ENCODE measurements at places on chromosomes 4 and X. TPM values are rescaled to one million over a fixed set of nuclear protein-coding genes. Genes with fewer than 3 reads are reported as not detected.

The CCSER1 gene
- 0.80 TPM for total RNA-seq

- DNase-seq, result no peak
Measured at GRCh38 chr4:6191448-6192130, 8.8 kb downstream of the JAKMIP1 start.

GRCh38 chr4:26144526-26145155 is 176.2 kb upstream of the RBPJ start:
- DNase-seq, result no peak

- DNase-seq, result no peak
Measured at GRCh38 chrX:10098270-10098713, 58.5 kb upstream of the CLCN4 start.

DNA sequence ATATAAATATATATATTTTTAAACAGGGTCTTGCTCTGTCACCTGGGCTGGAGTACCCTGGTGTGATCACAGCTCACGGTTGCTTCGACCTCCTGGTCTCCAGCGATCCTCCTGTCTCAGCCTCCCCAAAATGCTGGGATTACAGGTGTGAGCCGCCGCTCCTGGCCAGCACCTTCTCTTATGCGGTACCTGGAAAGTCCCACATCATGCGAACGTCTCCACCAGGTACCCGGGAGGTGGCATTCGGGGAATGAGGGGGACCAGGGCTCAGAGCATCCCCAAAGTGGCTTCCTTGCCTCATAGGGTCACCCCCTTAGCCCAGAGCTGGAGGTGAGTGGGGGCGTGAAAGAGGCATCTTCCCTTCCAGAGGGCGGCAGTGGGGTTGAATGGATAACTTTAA is 84.0 kb upstream of the PPP2R3B start:
- no peak for DNase-seq

DNA sequence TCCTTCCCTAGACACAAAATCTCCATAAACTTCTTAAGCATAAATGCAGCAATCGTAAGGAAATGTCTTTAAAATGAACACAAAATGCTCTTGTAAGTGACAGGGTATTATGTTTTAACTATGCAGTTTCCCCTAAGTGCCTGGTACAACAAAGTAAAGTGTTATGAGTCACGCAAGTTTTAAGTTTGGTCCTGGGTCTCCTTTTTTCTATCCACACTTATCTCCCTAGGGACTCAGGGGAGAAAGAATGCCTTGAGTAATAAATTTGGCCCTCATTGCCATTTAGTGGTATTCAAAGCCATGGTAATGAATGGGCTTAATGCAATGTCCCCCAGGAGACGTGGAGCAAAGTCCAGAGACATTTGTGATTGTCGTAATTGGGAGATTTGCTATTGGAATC is 149.1 kb downstream of the MAGEB17 start:
- no peak for DNase-seq

- no peak for DNase-seq
Measured at GRCh38 chr4:1907848-1908525, 36.8 kb downstream of the NSD2 start.

DNA sequence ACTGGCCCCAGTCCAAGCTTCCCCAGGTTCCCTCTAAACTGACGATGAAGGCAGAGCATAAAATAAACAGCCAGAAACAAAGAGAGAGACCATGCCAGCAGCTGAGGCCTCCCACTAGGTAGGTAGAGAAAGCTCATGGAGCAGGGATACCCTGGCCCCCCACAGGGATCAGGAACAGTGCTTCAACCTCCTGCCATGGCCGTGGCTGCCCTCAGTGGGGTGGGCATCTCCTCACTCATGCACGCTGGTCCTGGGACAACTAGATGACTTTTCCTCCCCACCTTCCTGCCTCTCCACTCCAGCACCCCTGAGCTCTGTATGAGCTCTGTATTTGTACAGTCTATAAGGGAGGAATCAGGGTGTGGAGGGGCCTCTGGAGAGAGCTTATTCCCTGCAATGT is 117.7 kb upstream of the PSAPL1 start:
- no peak for DNase-seq
